ENCODE measurements at places on chromosomes 4 and X. TPM values are rescaled to one million over a fixed set of nuclear protein-coding genes. Genes with fewer than 3 reads are reported as not detected.

GRCh38 chr4:88447371-88448095, 9.4 kb upstream of the HERC5 start:
- no peak for DNase-seq

- DNase-seq, result no peak
Measured at GRCh38 chrX:100719139-100719538, 12.8 kb downstream of the SYTL4 start.

SPATA4 gene
- 0.09 TPM for polyA plus RNA-seq

GRCh38 chrX:124239324-124239723, 93.1 kb upstream of the TEX13D start:
- no peak for DNase-seq

IL2 gene
- polyA plus RNA-seq, result 0.24 TPM

PLAC8 gene
- polyA plus RNA-seq, result 114 TPM

DNA sequence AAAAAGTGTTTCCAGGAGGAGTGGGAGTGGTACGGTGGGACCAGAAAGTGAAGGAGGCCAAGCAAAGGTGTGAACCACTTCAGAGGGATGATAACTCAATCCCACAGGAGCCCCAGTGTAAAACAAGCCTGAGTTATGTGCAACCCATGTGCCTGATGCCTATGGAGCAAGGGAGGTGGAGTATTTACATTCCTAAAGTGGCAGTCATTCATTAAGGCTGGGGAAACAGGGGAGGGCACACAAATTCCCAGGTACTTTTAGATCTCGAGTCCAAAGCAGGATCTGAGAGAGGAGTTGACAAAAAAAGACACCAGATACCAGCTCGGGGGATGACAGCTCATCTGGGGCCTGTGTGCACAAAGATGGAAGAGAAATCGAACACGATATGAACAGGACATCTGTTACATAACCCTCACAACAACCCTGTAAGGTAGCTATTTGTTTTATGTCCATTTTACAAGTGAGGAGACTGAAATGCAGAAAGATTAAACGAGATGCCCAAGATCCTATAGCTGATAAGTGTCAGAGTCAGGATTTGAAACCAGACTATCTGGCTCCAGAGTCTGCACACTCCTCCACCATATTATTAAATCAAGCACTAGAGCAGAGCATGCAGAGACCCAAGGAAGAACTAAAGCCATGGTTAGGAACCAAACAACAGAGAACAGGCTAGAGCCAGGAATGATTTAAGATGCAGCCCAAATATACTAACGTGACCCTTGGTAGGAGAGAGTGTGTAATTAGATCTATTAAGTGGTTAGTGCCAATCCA, 91.9 kb upstream of the MAPK10 start:
- no peak for DNase-seq

DNA sequence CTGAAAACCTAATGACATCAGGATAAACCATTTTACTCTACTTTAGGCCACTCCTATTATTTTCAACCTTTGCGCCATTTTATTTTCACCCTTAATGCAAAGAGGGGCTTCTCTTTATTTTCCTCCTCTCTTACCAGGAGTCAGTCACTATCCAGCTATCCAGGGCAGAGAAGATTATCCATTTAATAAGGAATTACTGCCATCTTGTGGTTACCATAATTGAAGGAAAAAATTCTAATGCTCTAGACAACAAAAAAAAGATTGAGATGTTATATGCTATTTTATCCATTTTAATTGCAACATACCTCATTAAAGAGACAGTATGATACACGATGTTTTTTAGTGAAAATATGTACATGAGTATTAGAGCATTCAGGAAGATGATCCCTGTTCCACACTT, 514.5 kb upstream of the FAM241A start:
- DNase-seq, result no peak

- no peak for DNase-seq
Measured at GRCh38 chr4:132530861-132531260, 618.2 kb upstream of the PCDH10 start.

GRCh38 chr4:144174401-144175067, 34.0 kb upstream of the GYPA start:
- peak; percentile 33 for DNase-seq

CXCL11 gene
- 0.30 TPM for polyA plus RNA-seq

DNA sequence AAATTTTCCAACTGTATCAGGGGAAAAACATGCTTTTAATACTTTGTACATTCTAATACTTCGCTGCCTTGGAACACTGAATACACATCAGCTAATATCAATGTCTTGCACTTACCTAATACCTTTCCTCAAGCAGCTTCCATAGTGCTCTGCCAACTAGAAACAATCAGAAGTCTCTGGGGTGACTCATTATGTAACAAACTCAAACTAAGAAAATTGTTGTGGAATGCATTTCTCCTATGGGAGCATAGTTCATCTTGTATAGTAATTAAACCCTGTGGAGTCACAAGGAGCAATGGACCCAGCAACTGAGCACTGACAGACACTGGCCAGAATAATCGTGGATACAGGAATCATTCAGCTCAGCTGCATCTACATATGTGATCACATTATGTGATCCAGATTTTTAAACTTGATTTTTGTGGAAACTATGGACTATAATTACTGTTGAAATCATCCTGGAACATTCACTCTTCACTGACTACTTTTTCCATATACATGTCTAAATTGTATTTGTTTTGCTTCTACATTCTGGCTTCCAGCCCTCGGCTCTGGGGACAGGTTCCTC, 496.9 kb downstream of the TMA16 start:
- DNase-seq, result no peak

- DNase-seq, result no peak
Measured at GRCh38 chrX:154371789-154372300, 2.6 kb downstream of the FLNA start.

GAGE12J gene
- not detected for polyA plus RNA-seq

DNA sequence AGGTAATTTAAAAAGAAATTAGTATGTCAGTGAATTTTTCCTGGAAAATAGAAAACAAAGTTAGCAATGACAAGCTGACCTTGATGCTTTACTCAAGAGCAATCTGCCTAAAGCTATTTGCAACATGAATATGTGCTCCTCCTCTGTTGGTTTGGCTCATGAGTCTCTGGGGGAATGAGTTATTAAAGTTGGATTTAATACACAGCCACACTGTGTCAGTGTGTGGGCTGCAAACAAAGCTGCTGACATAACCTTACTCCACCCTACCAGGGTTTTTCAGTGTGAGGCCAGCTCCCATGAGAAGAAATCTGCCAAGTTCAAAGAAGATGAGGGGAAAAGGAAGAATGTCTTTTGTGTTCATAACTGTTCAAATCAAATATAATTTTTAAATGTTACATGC, 280.5 kb downstream of the TLL1 start:
- no peak for DNase-seq

TCEAL6 gene
- polyA plus RNA-seq, result 1.1 TPM

GAGE12F gene
- not detected for polyA plus RNA-seq

ZCCHC13 gene
- polyA plus RNA-seq, result not detected

- DNase-seq, result no peak
Measured at GRCh38 chr4:173932701-173933100, 350.8 kb downstream of the FBXO8 start.

AKAP14 gene
- polyA plus RNA-seq, result 0.40 TPM

- DNase-seq, result peak; percentile 54
Measured at GRCh38 chr4:42473071-42473684, 75.9 kb downstream of the SHISA3 start.

- no peak for DNase-seq
Measured at GRCh38 chr4:173242466-173243250, 74.0 kb downstream of the GALNT7 start.

GRCh38 chrX:103828529-103828928, 3.5 kb downstream of the RAB9B start:
- DNase-seq, result no peak

VCX gene
- polyA plus RNA-seq, result not detected

DNA sequence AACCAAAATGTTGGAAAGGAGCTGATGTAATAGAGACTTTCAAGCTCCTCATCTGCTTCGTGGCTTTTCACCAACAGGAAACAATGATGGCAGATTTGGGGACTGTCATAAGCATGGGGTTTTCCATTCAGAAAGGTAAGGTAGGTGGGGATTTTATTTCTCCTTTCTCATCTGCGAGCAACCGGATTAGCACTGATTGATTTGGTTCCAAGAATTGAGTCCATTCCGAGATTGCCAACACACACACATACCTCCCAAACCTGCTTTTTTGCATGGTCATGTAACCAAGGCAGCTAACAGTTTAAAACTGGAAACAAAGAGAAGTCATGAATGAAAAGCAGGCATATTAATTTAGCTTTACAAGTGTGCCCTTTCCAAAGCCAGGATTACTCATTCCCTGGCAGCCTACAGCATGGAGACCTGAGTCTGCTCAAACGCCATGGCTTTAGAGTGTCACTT, 63.0 kb upstream of the LNX1 start:
- DNase-seq, result no peak

DNA sequence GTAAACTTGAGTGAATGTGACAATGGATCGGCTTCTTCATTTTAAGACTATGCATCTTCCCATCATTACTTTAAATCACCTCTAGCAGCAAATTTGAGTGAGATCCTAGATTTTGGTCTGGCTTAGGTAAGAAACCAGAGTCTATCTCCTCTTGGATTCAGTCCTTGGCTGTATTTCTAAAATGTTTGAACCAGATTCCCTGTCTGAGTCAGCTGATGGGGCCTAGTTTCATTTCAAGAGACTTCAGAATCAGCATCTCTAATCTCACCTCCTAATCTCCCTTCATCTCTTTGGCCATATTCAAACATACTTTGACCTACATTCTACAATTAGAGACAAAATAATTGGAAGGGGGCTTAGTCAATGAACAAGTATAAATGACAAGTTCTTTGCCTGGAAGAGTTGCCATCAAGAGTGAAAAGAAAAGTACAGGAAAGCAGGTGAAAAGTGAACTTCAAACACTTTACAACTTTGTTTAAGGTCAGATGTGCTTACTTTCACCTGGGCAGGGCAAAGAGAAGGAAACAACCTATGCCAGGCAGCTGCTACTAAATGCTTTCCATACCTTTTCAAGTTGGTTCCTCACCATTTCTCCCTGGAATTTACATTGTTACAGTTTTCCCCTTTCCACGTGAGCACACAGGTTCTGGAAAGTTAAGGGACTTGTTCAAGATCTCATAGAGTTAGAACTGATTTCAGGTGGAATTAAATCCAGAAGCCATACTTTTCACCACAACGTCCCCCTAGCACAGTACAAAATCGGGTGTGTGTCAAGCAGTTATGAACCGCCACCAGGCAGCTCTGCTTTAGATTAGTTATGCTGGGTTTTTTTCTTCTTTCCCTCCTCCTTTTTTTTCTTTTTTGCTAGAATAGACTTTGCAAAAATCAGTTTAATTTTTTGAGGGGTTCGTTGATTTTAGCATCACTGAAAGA, 30.7 kb upstream of the PITX2 start:
- DNase-seq, result no peak

DNA sequence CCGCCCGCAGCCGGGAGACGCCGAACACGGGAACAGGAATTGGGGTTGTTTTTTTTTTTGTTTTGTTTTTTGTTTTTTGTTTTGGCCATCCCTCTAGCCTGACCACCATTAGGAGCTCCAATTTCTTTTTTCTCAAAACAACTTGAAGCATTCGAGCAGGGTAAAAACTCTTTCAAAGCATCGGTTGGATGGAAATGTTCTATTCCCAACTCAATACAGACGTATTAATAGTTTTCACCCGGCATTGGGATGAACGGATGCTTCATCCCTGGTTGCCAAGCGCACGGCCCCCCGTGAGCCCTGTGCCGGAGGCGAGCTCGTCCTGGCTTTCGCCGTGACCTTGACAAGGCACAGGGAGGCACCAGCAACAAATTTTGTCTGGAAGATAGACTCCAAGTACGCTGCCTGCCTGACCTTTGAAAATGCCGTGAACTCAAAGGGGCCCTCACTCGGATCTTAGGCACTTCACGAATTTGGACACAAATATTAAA, 352 bp upstream of the MAP3K15 start:
- no peak for DNase-seq

- no peak for DNase-seq
Measured at GRCh38 chrX:38214551-38215531, 5.8 kb downstream of the SRPX start.

DNA sequence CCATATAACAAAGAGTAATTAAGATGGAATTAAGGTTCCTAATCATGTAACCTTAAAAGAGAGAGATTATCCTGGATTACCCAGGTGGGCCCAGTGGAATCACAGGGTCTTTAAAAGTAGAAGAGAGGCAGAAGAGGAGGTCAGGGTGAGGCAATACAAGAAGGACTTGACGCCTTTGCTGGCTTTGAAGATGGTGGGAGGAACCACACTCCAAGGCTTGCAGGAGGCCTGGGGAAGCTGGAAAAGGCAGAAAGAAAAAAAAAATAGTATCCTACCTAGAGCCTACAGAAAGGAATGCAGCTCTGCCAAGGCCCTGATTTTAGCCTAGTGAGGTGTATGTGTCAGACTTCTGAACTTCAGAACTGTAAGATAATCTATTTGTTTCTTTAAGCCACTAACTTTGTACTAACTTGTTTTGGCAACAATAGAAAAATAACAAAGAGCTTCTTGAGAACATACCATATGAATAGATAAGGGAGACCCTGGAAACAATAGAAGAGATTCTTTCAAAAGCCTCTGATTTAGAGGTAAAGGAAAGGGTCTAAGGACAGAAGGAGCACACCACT, 229.9 kb upstream of the TTC29 start:
- no peak for DNase-seq

CTAG1A gene
- not detected for polyA plus RNA-seq

GRCh38 chrX:94216738-94217137, 542.7 kb downstream of the FAM133A start:
- no peak for DNase-seq

DNA sequence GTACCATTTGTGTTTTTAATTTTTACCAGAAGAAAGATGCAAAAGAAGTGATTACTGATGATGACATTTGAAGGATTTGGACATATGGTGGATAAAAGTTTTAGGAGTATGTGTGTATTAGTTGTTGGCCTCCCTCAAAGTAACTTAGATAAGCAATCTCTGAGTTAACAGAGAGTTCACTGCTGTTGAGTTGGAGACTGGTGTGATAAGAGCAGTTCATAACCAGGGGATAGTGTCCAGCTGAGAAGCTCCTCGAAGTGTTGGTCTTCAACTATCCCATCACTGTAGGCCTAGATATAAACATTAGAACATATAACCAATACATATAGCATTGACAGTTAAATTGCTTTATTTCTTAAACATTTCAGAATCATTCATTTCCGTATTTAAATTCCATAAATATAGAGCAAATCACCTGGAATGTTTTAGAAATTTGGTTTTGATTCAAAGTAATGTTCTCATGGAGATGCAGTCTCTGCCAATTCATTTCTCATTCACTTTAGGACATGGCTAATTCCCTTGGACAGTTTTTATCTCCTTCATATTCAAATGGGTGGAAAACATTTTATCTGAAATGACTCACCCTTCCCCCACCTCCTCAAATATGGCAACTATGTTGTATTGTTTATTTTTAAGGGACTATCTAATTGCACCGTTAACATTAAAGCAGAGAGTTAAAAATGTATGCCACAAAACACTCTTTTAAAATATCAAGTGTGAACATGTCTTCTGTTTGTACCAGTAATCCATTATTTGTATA, 136.8 kb upstream of the SLC4A4 start:
- DNase-seq, result no peak

DNA sequence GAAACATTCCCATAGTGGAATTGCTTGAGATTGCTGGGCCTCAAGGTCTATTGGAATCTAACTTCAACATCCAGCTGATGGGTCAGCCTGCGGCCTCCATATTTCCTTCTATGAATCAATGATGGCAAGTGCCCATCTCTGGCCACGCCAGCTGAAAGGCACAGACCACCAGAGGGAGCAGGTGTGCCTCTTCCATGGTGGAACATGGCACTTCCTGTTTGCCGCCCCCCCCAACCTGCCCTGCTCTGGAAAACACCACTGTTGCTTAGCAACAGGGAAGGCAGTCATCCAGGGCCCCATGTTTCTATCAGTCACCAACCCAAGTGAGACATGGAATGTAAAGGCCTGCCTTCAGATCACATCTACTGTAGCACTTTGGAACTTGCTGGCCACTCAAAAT, 11.6 kb downstream of the PAGE4 start:
- DNase-seq, result peak; percentile 85

HSD17B13 gene
- polyA plus RNA-seq, result 0.49 TPM
